CD4-positive, alpha-beta T cell treated with Interleukin-1 beta for 1 hour (primary cell): ENCODE measurements at places on chromosomes 11 and 22.

DNA sequence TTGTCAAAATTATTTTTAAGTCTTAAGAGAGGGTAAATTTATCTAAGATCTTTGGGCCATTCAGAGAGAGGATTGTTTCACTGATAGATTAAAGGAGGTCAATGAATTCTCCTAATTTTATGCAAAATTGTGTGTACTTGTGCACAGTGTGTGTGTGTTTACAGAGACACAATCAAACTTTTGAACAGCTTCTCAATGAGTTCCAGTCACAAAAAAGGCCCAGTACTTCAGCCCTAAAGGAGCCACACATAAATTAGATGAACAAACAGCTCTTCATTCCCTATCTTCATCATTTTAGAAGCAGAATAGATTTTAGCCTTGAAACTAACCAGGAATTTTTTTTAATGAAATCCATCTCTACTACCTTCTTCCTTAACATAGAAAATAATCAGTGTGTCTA is 9.7 kb downstream of the GRIA4 start:
- DNase-seq, result no peak

DNA sequence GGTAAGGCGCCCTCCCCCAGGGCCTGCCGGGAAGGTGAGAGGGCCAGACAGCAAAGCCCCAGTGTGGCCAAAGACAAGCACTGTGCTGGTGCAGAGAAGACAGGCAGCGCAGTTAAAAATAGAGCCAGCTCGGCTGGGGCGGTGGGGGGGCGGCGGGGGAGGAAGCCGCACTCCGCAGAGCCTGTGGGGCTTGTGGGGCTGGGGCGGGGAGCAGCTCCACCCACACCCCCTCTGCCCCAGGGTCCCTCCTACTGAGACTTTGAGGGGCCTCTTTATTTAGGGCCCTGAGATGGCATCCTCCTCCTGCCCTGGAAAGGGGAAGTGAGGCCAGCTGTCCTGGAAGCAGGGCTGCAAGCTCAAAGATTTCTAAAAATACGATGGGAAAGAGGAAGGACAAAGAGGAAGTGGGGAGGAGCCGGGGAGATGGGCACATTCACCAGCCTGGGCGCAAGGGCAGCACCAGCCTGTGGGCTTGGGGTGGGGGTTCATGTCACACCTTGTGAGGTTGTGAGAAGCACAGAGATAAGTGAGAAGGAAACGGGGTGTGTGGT is 2.6 kb downstream of the CYTH4 start:
- DNase-seq, result peak; percentile 59

- DNase-seq, result no peak
These were observed 61.3 kb downstream of the RTL6 start for GRCh38 chr22:44436736-44437135.

DNA sequence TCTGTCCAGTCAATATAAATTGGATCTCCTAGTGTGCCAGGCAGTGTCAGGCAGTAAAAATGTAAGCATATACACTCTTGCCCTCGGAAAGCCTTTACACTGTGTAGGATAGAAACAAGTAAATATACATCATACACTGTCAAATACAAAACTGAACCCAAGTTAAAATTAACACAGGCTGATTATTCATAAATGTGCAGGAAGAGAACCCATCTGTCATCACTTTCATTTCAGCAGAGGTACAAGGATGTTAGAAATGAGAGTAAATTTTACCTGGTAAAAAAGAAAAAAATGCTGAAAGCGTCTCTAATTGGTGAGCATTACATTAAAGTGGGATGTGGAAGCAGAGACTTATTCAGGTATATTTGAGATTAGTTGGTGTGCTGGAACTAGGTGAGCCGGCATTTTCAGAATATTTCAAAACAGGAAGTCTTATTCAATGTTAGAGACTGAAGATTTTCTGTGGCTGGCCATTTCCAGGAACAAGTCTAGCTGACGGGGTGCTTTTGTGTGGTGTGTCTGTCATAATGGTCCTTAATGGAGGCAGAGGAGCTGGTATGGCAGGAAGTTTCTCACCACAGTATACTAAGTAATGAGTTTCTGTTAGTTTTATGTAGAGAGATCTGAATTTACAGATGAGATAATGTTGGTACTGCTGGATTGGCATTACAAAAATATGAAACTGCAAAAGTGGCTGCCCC is 192.6 kb downstream of the CASP12 start:
- DNase-seq, result peak; percentile 84

DNA sequence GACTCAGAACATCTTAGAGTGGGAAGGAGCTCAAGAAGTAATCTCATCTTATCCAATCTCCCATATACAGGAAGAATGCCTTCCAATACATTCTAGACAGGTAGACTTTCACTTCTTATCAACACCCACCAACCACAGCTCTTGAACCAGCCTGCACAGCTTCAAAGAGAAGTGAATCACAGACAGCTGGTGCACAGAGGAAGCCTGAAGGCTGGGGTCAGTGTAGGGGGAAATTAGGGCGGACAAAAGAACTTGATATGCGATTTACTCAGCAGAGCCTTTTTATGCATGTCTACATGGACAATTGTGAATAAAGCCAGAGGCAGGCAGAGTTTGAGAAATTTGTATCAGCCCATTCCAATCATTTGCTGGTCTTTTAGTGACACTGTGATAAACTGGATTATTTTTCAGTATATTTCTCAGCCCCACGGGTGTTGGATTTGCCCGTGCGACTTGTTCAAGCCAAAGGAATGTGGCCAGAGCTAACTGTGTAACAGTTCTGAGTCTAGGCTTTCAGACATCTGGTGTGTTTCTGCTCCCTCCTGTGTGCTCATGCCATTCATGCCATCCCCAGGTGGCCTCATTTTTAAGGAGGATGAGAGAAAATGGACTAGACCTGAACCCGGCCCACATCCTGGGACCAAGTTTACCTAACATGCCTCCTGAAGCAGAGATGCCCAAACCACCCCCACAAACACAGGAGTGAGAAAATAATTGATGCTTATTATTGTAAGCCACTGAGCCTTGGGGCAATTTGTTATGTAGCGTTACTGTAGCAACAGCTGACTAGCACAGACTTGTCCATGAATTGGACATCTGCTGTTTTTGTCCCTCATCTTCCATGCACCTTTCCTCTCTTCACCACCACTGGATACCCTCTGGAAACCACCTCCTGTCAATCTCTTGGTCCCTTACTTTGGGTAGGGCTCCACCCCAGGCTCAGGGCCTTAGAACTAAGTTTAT is 137.5 kb upstream of the HSD17B12 start:
- DNase-seq, result no peak

- no peak for DNase-seq
These were observed 9.8 kb downstream of the PPFIBP2 start for GRCh38 chr11:7523416-7524210.

DNA sequence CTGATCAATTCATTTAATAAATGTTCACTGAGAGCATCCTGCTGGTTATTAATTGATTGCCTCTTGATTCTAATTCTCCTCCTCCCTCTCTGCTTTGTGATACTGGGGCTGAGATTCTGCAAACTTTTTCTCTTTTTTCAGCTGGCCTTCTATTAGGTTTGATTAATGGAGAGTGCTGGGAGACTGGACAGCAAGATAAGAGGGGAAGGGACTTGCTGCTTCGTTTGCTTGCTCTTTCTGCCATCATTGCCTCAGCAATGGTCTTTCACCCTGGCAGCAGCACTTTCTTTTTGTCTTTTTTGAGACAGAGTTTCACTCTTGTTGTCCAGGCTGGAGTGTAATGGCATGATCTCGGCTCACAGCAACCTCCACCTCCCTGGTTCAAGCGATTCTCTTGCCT is 7.1 kb downstream of the DNHD1 start:
- no peak for DNase-seq

DNA sequence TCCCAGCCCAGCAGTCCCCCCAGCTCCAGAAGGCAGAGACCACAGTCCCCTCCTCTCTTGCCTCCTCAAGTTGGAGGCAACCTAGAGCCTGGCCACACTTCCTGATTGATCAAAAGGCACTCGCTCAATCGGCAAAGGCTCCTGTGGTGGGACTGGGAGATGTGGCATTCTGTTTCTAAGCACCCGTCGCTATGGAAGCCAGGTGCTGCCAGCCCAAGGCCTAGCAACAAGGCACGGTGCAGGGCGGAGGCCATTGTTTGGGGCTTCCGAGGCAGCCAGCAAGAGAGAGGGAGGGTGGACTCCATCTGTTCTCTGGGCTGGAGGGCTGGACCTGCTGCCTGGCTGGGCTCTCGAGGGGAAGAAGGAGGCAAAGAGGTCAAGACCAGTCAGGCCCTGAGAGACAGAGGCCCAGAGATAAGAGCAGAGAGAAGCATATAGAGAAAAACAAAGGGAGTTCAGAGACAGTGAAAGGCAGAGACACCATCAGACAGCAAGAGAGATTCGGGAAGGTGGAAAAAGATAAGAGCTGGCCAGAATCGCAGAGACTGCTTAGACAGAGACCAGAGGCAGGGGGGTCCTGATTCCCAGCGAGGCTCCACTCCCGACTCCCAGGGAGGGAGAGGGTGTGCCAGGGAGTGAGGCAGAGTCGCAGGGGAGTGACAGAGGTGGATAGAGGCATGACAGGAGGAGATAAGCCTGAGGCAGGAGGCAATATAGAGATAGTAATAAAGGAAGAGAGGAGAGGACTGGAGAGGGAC is 21.2 kb downstream of the PDE2A start:
- no peak for DNase-seq

DNA sequence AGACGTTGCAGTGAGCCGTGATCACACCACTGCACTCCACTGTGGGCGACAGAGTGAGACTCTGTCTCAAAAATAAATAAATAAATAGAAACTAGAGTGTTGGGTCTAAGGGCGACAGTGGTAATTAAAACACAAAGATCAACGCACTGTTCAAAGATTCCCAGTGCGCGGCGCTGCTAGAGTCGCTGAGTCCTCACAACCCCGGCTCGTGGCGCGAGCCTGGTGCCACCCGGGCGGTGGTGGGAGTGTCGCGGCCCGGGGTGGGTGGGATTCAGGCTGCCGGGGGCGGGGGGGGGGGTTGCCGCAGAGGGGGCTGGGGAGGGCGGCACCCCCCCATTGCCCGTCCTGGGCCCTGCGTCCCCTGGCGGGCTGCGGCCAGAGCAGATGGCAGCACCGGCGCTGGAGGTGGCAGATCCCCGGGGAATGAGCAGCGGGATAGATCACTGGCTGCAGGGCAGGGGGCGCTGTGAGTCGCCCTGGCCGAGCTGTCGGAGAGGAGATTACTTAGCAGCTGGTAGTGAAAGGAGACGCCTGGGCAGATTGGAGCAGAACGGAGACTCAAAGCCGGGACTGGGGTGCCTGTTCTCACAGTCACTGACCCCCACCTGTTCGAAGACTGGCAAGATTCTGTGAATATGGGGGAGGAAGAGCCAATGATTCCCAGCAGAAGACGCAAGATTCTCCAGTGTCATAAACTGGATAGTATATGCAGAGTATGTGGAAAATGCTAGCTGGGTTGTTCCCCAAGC is 30.2 kb upstream of the APOBEC3A start:
- peak; percentile 27 for DNase-seq

GRCh38 chr22:44623771-44624510 is 78.1 kb upstream of the PRR5 start:
- no peak for DNase-seq

- DNase-seq, result no peak
These were observed 28.5 kb upstream of the ABCC8 start for GRCh38 chr11:17505146-17505545.

- DNase-seq, result no peak
These were observed 85.0 kb downstream of the CD44 start for GRCh38 chr11:35223991-35224390.
